ENCODE measurements at places on chromosomes 3 and 15.
A peak's percentile ranks its signal among the peaks of the same experiment; 100 is the strongest.

GRCh38 chr3:196016485-196016884 lies 65.4 kb downstream of the TFRC start:
- DNase-seq = no peak

DNA sequence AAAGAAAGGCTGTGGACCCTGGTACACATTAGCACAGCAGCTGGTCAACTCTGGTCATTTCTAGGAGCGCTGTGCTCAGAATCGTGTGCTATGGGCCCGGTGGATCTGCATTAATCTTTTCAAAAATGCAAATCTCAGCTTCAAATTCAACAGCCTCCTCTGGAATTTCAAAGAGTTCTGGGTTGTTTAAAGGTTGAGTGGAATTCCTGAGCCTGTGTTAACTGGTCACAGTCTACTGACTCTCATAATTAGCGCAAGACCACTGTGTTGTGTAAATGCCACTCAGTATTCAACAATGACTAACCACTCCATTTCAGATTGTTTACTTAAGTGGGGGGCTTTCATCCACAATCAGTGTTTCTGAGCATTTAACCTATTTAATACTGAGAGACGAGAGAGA lies 2.7 kb upstream of the ARNT2 start:
- no peak for DNase-seq

DNA sequence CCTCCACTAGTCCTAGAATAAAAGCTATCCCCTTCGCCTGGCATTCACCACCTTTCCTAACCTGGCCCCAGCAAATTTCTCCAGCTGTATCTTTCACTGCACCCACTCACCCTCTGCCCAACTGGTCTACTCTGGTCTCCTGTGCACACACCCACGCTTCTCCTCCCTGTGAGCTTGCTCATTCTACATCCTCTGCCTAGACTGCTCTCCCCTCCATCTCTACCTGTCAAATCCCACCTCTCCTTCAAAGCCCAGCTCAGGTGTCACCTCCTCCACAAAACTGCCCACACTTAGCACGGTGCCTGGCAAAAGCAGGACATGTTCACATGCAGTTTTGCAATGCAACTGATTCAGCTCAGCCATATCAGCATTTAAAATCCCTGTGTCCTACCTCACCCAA lies 45.8 kb upstream of the NTRK3 start:
- no peak for DNase-seq

- DNase-seq = no peak
These were observed 10.9 kb upstream of the RPL39L start for GRCh38 chr3:187150186-187150585.

GRCh38 chr3:122416966-122417365 lies 1.1 kb upstream of the WDR5B start:
- peak; percentile 10 for DNase-seq

GRCh38 chr15:62047282-62047827 lies 12.9 kb downstream of the VPS13C start:
- DNase-seq = no peak

DNA sequence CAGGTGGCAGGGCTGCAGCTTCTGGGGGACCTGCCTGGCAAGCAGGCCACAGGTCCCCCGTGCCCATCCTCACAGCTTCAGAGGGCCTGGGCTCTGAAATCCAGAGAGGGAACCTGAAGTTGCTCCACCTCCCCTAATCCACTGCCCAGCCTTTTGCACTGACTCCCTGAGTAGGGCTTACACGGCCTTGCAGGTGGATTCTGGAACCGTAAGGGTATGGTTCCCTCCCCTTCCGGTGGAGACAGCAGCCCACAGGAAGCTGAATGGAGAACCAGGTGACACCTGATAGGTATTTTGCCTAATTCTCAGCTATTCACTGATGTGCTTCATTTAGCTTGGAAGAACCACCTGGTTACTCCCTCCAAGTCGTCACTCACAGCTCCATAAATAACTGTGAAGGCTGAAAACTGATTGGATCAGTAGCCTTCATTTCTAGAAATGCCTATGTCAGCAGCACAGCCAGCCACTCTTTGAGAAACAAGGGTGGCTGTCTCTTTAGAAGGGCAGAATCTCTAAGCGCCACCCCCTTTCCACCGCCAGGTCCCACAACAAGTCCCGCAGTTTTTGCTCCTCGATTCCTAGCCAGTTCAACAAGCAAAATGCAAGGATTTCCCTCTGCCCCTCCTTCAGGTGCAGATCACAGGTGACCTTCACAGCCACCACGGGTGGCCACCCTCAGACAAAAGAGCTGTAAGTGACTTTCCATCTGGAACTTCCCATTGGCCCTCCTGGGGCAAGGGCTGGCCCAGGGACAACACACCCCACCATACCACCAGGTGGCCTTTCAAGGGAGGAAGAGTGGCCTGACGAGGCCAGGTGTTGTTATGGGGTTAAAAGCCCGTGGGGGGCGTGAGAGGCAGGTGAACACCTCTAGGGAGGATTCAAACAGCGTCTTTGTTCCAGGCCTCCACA lies 112.9 kb downstream of the SEC22A start:
- DNase-seq = no peak

DNA sequence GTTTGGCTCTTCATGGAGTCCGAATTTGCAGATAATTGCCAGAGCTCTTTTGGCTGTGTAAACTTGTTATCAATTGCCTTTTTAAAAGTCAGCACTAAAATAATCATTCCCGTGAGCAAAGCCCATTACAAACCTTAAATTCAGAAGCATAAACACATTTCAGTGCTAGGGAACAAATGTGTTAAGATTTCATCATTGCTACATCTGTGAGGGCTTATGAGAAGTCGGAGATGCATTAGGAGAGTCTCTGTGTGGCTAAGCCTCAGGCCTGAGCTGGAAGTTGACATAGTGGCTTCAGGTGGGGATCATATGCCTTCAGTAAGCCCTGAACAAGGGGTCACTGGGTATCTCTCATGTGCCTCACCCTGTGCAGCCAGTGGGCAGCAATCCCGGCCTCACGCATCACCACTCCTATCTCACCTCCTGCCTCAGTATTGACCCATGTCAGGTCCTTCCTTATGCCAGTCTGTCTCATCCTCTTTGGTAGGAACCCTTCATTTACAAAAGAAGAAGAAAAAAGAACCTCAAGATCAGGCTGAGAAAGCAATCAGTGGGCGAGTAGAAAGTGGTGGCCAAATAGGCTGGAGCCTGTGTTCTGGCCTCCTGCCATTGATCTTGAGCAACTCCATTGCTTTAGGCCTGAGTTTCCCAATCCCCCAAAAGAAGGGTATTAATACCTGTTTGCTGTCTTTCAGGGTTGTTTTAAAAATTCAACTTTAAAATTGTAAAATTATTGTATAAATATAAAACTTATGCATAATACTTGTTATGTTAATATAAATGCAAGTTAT lies 233.5 kb downstream of the IL20RB start:
- DNase-seq = no peak

- DNase-seq = no peak
These were observed 27.2 kb downstream of the SRPRB start for GRCh38 chr3:133832802-133833144.

GRCh38 chr3:83002869-83003445 lies 1241.5 kb upstream of the GBE1 start:
- DNase-seq = no peak

- no peak for DNase-seq
These were observed 55.9 kb downstream of the MDFIC2 start for GRCh38 chr3:70256566-70256965.

DNA sequence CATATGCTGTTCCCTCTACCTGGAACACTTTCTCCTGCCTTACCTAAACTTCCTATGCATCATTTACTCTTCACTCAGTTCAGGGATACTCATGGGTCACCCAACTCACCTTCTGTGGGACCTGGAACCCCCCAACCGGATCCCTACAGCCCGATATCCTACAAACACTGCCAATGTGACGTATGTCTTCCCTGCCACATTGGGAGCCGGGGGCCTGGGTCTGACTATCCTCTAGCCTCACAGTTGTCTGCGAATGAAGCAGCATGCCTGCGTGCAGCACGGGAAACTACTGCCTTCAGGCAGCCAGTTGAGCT lies 405 bp downstream of the NPRL2 start:
- DNase-seq = no peak

Measured in dermis microvascular lymphatic vessel endothelial cell (primary cell).